Mucosa of gallbladder (tissue), 1 donor: ENCODE measurements at places on chromosomes 13 and 19. TPM values are rescaled to one million over a fixed set of nuclear protein-coding genes. Genes with fewer than 3 reads are reported as not detected.
A peak's percentile ranks its signal among the peaks of the same experiment; 100 is the strongest.

DNA sequence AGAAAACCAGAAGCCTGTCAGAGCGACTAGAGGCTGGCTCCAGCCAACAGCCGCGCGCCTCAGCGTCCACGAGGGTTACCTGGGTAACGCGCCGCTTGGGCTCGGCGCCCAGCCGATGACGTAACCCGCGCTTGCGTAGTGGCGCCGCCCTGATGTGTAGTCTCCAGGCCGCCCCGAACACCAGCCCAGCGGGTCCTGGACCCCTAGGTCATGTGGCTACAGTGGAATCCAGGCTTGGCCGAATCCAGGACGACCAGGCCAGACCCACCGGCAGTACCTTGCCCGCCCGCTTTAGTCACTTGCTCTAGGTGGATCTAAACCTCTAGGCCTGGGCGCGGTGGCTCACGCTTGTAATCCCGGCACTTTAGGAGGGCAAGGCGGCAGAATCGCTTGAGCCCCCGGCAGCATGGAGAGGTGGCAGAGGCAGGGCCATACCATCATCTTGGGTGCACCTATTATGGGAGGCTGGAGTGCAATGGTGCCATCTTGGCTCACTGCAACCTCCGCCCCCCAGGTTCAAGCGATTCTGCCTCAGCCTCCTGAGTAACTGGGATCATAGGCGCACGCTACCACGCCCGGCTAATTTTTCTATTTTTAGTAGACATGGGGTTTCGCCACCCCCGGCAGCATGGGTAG lies 7.2 kb upstream of the ZNF606 start:
- DNase-seq: peak; percentile 94

- DNase-seq: peak; percentile 96
Measured at GRCh38 chr13:50124536-50125303, 109.5 kb downstream of the KCNRG start.

DNA sequence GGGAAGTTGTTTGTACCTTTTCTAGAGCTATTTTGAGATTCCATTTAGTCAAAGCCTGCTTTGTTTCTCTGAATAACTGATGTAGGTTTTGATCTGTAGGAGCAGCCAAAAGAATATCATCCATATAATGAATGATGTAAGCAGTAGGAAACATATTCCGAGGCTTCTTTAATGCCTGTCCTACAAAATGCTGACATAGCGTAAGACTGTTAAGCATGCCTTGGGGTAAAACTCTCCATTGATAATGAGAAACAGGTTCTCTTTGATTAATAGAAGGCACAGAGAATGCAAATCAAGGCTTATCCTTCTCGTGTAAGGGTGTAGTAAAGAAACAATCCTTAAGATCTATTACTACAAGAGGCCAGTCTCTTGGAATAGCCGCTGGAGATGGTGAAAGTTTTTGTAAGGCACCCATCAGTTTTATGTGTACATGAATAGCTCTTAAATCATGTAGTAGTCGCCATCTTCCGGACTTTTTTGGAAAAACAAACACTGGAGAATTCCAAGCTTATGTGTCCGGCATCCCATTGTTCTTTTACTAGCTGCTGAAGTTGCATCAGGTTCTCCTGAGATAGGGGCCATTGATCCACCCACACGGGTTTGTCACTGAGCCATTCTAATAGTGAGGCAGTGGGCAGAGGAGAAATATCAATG lies 13.5 kb downstream of the FPR3 start:
- no peak for DNase-seq

DNA sequence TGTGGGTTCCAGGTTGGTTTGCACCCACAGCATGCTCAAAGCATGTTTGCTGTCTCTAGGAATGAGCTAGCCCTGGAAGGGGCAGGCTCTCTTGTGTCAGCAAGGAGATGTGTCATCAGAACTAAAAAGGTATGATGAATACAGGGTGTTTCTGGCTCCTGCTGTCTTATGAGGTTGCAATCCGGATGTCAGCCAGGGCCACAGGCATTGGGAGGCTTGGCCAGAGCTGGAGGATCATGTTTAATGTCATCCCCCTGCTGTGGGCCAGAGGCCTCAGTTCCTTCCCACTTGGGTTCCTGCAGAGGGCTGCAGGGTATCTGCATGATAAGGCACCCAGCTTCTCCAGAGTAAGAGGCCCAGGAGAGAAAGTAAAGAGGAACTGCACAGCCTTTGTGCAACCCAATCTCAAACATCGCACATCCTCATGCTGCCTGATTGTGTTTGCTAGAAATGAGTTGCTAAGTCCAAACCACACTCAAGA lies 193.6 kb downstream of the COL4A1 start:
- no peak for DNase-seq

GRCh38 chr19:45763691-45764294 lies 5.3 kb downstream of the SIX5 start:
- DNase-seq: no peak

- peak; percentile 88 for DNase-seq
Measured at GRCh38 chr19:1239796-1240737, 1.5 kb upstream of the ATP5F1D start.

- no peak for DNase-seq
Measured at GRCh38 chr13:113359571-113359970, 4.4 kb downstream of the GRTP1 start.

- DNase-seq: peak; percentile 21
Measured at GRCh38 chr13:108326309-108326708, 56.8 kb downstream of the TNFSF13B start.

DNA sequence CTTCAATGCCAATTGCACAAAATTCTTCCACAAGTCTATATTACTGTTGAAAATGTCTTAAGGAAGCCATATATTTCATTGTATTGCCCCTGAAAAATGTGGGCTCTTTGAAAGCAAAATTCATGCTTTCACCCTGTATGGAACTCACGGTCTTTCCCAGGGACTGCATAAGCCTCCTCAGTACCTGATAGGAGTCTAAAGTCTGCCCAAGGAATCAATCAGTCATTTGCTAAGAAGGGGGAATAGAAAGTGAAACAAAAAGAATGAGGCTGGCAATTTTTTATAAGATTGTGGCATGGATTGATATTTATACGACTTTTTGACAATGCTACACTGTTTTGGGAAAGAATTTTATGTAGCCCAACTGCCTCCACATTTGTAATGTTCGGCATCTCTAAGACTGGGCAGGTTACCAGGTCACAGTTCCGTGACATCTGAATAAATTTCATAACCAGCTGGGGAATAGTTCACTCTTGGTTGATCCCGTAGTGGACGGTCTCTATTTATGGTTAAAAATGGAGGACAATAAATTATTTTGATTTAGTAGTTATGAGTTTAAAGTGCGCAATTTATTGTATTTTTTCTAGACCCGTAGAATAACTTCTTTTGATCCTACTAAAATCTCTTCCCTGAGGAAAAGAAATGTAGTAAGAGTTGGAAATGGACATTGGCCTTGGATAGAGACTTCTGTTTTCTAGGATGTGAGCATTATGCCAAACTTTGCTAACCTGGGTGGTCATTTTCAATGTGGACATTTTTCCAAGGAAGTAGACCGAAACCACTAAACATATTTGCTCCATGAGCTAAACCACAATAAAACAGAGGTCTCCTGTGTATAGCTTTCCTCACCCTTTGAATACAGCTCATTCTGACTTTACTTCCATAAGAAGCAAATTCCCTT lies 1585.4 kb downstream of the EFNB2 start:
- no peak for DNase-seq

DNA sequence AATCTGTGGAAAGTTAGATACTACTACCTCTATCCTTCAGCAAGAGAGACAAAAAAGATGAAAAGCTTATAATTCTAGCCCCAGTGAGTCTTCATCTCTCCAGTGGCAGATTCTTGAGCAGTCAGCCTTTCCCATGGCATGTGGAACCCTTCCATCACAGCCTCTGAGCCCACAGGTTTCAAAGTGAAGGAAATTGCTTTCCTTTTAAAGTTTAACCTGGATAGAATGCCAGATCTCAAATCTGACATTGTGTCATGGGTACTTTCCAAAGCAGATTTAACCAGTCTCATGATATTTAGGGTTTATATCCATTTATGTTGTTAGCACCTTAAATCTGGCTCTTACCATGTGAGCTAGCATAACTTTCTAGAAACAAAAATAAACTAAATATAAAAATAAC lies 39.3 kb downstream of the POLR1D start:
- no peak for DNase-seq

- no peak for DNase-seq
Measured at GRCh38 chr13:108315991-108316390, 46.5 kb downstream of the TNFSF13B start.

- no peak for DNase-seq
Measured at GRCh38 chr19:29884466-29884865, 57.6 kb upstream of the URI1 start.

- no peak for DNase-seq
Measured at GRCh38 chr13:74132152-74132775, 1.9 kb downstream of the KLF12 start.

DNA sequence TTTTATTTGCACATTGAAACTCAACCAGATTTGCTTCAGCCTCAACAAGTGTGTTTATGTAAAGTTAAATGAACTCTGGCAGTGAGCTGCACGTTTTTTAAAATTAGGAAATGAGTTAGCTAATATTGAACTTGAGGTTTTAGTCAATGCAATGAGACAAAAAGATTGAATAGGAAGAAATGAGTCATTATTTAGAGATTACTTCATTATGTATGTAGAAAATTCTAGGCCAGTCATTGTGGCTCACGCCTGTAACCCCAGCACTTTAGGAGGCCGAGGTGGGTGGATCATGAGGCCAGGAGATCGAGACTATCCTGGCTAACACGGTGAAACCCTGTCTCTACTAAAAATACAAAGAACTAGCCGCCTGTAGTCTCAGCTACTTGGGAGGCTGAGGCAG lies 22.8 kb upstream of the CD70 start:
- DNase-seq: no peak

DNA sequence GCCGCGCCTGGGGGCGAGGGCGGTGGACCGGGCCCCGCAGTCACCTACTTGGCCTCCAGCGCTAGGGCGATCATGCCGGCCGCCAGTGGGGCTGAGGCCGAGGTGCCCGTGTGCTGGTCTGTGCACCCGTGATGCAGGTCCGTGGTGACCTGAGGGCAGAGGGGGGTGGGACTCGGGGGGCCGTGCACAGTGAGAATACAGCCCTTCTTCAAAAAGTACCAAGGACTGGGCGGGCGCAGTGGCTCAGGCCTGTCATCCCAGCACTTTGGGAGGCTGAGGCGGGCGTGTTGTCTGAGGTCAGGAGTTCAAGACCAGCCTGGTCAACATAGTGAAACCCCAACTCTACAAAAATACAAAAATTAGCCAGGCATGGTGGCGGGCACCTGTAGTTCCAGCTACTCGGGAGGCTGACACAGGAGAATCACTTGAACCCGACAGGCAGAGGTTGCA lies 5.0 kb upstream of the C19orf25 start:
- no peak for DNase-seq

DNA sequence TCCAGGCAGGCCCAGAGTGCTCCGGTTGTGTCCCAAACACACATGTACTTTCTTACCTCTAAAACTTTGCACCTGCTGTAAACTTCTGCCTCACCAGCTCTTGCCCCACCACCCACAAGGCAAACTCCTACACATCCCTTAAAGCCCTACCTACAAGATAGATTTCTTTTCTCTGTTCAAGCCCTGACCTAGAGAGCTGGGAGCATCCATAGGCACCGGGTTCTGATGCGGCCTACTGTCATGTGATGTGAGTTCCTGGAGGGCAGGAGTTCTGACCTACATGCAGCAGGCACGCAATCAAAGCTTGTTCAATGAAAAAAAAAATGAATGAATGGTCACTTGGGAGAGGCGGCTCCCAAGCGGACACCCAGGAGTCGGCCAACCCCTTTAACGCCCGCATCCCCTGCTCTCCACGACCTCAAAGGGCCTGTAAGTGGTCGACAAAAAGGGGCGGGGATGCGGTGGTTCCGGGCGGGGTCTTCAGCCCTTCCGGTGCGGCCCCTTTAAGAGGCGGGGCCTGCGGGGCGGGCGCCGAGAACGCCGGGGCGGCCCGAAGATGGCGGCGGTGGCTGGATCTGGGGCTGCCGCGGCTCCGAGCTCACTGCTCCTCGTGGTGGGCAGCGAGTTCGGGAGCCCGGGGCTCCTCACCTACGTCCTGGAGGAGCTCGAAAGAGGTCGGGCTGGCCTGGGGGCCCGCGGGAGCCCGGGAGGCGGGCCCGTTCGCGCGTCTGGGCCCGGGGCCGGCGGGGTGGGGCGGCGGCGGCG lies at the start of gene MAP1S:
TSS of gene MAP1S (plus strand) at position 534 of the 765 bp plus-strand sequence. CDS start at position 557, 23 bp downstream.
- peak; percentile 26 for DNase-seq

GRCh38 chr13:60150538-60150937 lies 13.2 kb downstream of the DIAPH3 start:
- DNase-seq: no peak

DNA sequence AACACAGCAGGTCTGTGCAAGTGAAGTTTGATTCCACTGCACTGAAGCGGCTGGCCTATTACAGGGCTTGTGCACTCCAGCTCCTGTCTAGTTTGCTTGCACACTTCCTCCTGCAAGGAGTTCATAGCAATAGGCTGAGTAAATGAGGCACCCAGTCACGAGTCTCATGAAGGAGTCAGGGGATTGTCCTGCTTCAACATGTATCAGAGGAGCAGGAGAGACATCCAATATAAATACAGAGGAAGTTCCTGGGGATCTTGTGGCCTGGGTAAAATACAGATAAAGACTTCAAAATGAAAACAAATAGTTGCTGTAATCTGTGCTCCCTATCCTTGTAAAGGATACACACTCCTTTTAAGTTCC lies 259.9 kb downstream of the SLITRK1 start:
- no peak for DNase-seq

- DNase-seq: no peak
Measured at GRCh38 chr13:34201050-34201913, 383.3 kb downstream of the RFC3 start.

GRCh38 chr19:4584670-4585460 lies 25.4 kb upstream of the SEMA6B start:
- DNase-seq: no peak

DNA sequence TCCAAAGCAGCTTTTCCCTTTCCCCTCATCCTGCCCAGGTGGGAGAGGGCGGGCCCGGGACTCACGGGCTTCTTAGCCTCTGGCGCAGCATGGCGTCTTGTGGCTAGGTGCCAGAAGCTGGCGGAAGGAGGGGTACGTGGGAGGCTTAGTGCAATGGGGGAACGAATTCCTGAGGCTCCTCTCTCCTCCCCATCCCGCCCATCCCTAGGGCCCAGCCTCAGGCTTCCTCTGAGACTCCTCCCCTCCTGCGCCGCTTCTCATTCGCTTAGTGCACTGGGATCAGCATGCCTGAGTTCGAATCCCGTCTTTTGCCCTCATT lies 297.8 kb downstream of the ZNF536 start:
- no peak for DNase-seq

The SLC25A42 gene
- 10.5 TPM for total RNA-seq

The NLRP9 gene
- total RNA-seq: not detected

The FCAR gene
- total RNA-seq: not detected

The BEST2 gene
- not detected for total RNA-seq

The MUC16 gene
- total RNA-seq: 0.03 TPM

The PSG3 gene
- not detected for total RNA-seq

The GJB2 gene
- 31.0 TPM for total RNA-seq

The LACC1 gene
- total RNA-seq: 8.7 TPM

The DENND1C gene
- total RNA-seq: 8.0 TPM

The ANGPTL8 gene
- total RNA-seq: 0.95 TPM

The PROZ gene
- total RNA-seq: not detected
